ENCODE measurements at places on chromosomes 16 and 17. TPM values are rescaled to one million over a fixed set of nuclear protein-coding genes. Genes with fewer than 3 reads are reported as not detected.

The NPB gene
- 0.69 TPM for total RNA-seq

The NPIPB13 gene
- total RNA-seq: 3.5 TPM

The CHRNE gene
- total RNA-seq: 0.50 TPM

The ST6GALNAC2 gene
- 5.1 TPM for total RNA-seq

The MYH10 gene
- 36.6 TPM for total RNA-seq

The ZSCAN10 gene
- total RNA-seq: not detected

The COX6A2 gene
- total RNA-seq: 1,516 TPM

The HBA1 gene
- total RNA-seq: 48.9 TPM

The LASP1 gene
- 28.4 TPM for total RNA-seq

The CCL13 gene
- 0.82 TPM for total RNA-seq

The ADAM11 gene
- total RNA-seq: 27.2 TPM

The CCDC40 gene
- total RNA-seq: 5.8 TPM

The DPH1 gene
- 28.9 TPM for total RNA-seq

The SAMD14 gene
- total RNA-seq: 1.2 TPM

The CD300C gene
- 0.82 TPM for total RNA-seq

The SCPEP1 gene
- 90.0 TPM for total RNA-seq

The CD79B gene
- 5.7 TPM for total RNA-seq

The BEAN1 gene
- total RNA-seq: 3.3 TPM

The SP2 gene
- total RNA-seq: 14.1 TPM

The C17orf50 gene
- total RNA-seq: not detected

The PRKCB gene
- total RNA-seq: 2.5 TPM

The CA7 gene
- not detected for total RNA-seq

The TMEM98 gene
- 10.7 TPM for total RNA-seq

The PLXDC1 gene
- total RNA-seq: 15.8 TPM

The OTOP3 gene
- total RNA-seq: not detected

The IL17C gene
- not detected for total RNA-seq

The RRAD gene
- total RNA-seq: 86.7 TPM

The RASD1 gene
- 50.8 TPM for total RNA-seq

The TRIM47 gene
- 24.4 TPM for total RNA-seq

The ACSF3 gene
- 22.5 TPM for total RNA-seq

The CES5A gene
- not detected for total RNA-seq

The CD7 gene
- 0.64 TPM for total RNA-seq

The CDH5 gene
- total RNA-seq: 55.0 TPM

The CCL1 gene
- total RNA-seq: not detected

The KRT16 gene
- not detected for total RNA-seq

The FZD2 gene
- 3.1 TPM for total RNA-seq

All from left ventricle myocardium superior (tissue), 1 donor.